Neuronal stem cell (in vitro differentiated cells): ENCODE measurements at places on chromosomes 1 and 21.

GRCh38 chr1:117512728-117513321 is 93.0 kb upstream of the TENT5C start:
- peak; percentile 4 for DNase-seq

DNA sequence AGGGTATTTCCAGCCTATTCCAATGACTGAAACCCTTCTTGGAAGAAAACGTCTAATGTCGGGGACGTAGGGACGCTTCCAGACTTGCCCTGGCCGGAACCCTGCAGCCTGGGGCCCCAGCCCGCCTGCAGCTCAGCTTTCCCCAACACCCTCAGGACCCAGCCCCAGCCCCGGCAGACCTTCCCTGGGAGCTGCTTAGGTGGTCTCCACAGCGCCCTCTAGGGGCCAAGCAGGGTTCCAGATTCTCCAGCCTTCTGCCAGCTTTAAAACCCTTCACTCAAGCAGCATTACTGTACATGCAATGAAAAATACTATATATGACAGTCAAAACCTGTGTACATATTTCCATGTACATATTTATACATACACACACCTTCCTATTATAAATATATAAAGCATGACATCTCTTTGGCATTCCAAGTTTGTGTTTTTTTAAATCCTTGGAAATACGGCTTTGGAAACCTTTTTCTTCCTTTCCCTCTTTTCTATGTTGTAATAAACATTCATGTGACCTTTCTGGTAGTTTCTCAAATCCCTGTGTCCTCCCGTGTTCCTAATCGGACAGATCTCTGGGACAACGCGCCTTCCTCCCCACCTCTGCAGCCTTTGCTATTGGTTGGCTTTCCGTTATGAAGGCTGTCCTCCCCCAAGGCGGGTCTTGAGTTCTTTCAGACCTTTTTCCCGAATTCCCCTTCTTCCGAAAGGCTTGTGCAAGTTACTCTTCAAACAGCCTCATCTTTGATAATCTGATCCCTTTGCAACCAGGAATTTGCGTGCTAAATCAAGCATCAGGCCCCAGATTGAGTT is 60.3 kb downstream of the STUM start:
- peak; percentile 72 for DNase-seq

GRCh38 chr21:26389971-26390641 is 183.0 kb downstream of the CYYR1 start:
- no peak for DNase-seq

- no peak for DNase-seq
These were observed 5.0 kb downstream of the RABGGTB start for GRCh38 chr1:75791022-75791421.

DNA sequence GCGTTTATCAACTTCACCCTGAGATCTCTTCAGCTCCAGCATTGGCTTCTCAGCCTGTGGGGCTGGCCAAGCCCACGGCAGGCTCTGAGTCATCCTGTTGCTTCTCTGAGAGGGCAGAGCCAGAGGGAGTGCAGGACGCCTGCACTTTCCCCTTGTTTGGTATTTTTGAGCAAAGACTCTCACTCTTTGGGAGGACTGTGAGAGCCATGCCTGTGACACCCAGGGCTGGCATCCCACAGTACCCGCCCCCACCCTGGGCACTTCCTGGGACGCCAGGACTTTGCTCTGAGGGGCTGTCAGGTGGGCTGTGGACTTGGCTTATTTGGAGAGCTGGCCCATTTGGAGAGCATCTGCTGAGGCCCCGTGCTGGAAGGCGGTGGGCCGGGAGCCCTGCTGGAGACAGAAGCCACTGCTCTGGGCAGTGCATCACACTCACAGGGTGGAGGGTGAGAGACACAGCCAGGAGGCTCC is 37.4 kb downstream of the VANGL1 start:
- no peak for DNase-seq

DNA sequence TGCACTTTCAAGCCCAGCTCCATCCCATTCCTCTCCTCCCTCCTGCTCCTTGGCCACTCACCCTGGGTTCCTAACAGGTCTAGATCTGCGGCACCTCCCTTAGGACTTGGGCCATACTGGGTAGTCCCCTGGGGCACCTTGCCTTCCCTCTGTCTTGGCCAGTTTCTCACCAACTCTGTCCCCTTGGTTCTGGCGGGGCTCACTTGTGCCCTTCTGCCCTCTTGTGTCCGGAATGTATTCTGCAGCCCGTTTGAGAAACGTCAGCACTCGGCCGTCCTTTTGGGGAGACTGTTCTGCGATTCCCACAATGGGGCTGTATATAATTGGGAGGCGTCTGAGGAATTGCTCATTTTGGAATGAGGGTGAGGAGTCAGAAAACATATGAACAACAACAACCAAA is 162.4 kb downstream of the ZSCAN20 start:
- peak; percentile 24 for DNase-seq

DNA sequence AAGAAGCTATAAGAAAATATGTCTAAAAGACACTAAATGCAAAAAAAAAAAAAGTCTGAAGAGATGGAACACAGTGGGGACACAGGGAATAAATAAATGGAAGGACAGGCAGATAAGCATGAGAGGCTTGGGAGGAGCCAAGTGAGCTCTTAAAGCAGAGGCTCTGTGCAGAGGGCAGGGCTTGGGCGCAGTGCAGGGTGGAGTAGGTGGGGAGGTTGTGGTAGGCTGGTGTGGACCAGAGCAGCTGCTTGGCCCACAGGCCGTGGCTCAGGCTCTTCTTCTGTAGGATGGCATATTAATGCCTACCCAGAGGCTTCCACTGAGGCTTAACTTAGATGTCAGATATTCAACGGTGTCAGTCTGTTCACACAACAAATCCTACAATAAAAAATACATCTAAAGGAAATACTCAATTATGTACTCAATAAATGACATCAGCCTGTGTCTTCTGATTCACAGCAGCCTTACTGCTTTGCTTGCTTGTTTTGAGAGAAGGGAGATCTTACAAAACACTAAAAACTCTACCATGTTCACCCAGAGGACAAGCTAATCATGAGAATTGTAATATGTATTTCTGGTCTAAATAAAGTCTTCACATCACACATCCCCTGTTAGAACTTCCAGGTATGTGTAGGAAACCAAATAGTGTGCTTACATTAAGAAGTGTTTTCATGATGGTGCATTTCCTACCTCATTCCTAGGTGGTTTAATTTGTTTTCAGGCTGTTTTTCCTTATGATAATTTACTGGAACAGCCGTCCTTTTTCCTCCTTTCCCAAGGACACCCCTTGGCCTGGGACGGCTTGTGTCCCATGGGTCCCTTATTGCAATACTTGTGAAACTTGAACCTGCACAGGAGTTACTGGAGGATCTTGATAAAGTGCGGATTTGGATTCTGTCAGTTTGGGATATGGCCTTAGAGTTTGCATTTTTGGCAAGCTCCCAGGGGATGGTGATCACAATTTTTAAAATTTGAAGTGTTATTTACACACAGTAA is 24.9 kb downstream of the DIP2A start:
- no peak for DNase-seq

- no peak for DNase-seq
These were observed 3.7 kb downstream of the PEAR1 start for GRCh38 chr1:156897078-156897825.

GRCh38 chr1:90795431-90795830 is 78.3 kb upstream of the BARHL2 start:
- DNase-seq, result no peak

GRCh38 chr1:224559981-224560728 is 56.0 kb upstream of the CNIH3 start:
- DNase-seq, result no peak

- peak; percentile 67 for DNase-seq
These were observed 365.6 kb upstream of the ST6GALNAC5 start for GRCh38 chr1:76501586-76502219.

- DNase-seq, result no peak
These were observed 91.6 kb downstream of the RGS7 start for GRCh38 chr1:241265428-241265827.

DNA sequence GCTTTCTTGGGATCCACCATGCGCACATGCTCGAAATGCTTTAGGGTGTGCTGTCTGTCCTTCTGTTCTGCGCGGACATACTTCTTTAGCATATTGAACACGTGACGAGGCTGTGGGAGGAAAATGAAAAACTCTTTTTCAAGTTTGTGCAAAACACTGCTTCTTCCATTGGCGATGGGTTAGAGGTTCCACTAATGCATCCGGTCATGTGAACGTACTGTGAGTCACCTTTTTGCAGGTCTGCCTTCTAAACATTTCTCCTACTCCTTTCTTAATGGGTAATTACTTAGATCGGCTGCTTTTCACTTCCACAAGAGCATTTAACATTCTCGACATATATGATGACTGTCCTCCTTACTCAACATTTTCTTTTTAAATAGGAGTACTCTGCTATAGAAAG is 214.9 kb downstream of the APP start:
- DNase-seq, result no peak

- DNase-seq, result no peak
These were observed 48.3 kb upstream of the DPH5 start for GRCh38 chr1:101073836-101074235.

- no peak for DNase-seq
These were observed 84.1 kb upstream of the NEGR1 start for GRCh38 chr1:72366466-72366865.

DNA sequence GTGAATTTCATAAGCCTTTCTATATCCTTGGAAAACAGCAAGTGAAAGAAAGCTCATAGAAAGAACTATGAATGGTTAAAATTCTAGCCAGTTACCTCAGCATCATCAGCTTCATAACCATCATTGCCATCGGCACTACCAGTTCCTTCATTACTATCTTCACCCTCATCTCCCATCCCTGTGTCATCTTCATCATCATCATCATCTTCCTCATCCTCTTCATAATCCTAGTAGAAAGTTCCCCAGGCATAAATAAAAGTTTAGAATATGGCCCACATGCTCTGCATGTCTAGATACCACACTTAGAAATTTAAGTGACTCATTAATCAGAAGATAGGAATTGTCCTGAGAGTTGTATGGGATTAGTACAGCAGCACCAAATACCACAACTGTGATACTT is 49.0 kb downstream of the TPR start:
- DNase-seq, result no peak

DNA sequence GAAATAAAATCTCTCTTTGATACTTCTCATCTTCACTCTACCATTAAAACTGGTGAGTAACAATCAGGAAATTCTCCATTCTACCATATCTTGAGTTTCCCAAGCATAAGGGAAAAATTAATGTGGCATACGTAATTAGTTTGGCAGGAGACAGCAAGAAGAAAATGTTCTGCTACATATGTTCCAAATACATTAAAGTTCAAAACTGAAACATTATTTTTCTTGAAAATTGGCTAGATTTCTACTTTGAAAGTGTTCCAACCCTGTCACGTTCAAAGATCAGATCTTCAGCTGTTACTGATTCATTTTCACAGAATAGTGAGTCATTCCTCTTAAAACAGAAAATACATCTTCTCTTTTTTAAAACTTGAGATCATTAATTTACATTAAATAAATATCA is 48.5 kb downstream of the PIGK start:
- no peak for DNase-seq

GRCh38 chr1:161970633-161971032 is 53.0 kb downstream of the OLFML2B start:
- DNase-seq, result no peak

DNA sequence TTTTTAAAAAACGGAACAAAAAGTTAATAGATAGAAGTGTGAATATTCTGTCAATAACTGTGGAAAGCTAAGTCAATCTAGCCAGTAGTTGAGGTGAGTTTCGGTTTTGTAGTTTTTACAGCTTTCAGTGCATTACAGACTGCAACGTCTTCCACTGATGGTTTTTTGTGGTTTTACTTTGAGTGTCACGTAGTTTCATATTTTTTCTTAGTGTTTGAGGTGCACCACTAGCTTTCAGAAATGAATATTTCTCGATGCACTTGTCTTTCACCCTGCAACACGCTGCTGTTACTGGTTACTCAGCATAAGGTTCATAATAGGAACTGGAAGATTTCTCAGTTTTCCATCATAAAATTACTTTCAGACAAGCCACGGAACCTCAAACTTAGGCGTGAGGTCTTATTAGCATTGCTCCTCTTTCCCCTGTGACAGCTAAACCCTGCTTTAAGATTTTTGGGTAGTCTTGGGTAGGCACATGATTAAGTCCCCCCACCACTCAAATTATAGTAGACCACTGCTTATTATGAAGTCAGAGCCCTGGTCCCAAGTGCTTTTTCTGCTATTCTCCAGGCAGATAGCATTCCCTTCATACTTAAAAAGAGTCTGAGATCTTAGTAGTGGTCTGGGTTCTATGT is 1412.7 kb downstream of the KCNT2 start:
- no peak for DNase-seq

GRCh38 chr1:61097317-61097716 is 15.0 kb downstream of the NFIA start:
- DNase-seq, result no peak

DNA sequence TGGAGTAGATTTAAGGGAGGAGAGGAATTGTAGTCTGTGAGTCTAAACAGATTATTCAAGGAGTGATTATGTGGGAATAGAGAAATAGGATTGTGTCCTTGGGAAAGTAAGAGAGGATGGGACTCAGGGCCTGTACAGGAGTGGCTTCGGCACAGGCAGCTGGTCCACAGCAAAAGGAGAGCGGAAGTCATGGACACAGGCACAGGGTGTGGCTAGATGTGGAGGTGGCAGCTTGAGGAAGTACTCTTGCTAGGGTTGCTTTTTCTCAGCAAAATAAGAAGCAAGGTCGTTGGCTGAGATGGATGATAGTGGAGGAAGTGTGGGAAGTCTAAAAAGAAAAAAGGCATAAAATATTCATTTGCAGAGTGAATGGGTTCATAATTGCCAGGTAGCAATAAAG is 18.5 kb upstream of the ZNF648 start:
- no peak for DNase-seq

DNA sequence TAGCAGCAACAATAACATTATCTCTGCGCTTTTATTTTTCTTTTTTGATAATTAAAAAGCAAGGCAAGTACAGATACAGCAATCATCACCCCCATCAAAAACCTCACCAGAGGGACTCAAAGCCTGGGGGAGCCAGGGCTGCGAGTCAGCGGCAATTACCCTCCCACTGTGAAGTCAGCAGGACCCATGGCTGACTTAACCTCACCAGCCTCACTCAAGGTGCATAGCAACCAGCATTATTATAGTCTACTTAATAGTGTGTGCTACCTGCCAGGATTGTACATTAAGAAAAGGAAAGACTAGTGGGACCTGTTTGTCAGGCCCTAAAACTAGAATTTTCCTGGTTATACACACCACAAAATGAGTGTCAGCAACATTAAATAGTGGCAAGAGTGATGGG is 28.9 kb upstream of the SERBP1 start:
- no peak for DNase-seq

DNA sequence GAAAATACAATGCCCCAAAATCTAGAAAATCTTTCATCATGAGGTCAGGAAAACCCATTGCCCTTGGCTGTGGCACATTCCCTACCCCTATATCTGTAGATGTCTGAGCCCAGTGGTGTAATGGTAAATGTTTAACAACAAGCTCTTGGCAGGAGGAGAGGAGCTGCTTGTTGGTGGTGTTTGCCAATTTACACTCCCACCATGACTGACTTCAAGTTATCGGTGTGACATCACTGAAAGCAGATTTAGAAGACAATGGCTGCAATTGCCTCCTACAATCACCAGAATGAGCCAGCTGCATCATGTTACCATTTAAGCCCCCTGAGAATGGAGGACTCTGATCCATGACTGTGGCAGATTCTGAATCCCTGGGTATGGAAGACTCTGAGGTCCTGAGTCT is 70.9 kb downstream of the SDC3 start:
- no peak for DNase-seq
